ENCODE measurements at places on chromosomes 1 and 21. TPM values are rescaled to one million over a fixed set of nuclear protein-coding genes. Genes with fewer than 3 reads are reported as not detected.

CROCC gene
- not detected for polyA plus RNA-seq

LCE3E gene
- polyA plus RNA-seq = not detected

SYNC gene
- polyA plus RNA-seq = 37.0 TPM

TMEM52 gene
- polyA plus RNA-seq = not detected

ETNK2 gene
- polyA plus RNA-seq = not detected

CD5L gene
- polyA plus RNA-seq = not detected

OR14K1 gene
- polyA plus RNA-seq = not detected

MEX3A gene
- not detected for polyA plus RNA-seq

HENMT1 gene
- 30.2 TPM for polyA plus RNA-seq
